ENCODE measurements at places on chromosomes 5 and 9.

GRCh38 chr5:150783422-150783928, 4.9 kb downstream of the SMIM3 start:
- DNase-seq, result peak; percentile 38

GRCh38 chr5:6597557-6597956, 35.3 kb downstream of the NSUN2 start:
- no peak for DNase-seq

GRCh38 chr9:96391021-96391765, 7.7 kb upstream of the SLC35D2 start:
- no peak for DNase-seq

- no peak for DNase-seq
Observed at GRCh38 chr9:117412841-117413240, 2.0 kb downstream of the ASTN2 start.

DNA sequence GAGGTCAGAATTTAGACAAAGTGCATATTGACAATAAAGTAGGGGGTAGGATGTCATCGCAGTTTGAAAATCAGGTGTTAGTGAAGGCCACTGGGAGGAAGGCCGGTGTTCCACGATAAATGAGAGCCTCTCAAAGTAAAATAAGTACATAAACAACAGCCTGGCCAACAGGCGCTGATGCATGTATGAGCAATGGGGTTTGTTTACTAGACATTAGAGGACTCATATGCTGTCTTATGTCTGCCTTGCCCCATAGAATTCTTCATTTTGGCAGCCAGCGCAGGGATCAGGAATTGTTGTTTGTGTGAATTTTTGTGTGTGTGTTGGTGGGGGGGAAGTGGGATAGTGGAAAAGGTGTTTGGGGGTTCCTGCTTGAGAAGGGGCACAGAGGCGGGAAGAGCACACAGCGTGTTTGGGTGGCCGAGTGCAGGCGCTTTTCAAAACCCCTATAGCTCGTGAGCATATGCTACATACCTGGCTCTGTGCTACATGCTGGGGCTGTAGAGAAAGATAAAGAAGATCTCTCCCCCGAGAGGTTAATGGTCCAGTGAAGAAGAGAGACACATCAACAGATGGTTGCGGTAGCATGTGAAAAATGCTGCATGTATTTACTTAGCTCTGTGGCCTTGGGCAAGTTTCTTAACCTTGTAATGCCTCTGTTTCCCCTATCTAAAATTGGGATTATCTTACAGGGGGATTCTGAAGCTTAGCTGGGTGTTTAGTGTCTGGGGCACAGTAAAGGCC, 11.5 kb downstream of the SNX30 start:
- DNase-seq, result no peak

- DNase-seq, result no peak
Observed at GRCh38 chr9:35490910-35491465, 1.1 kb downstream of the RUSC2 start.

DNA sequence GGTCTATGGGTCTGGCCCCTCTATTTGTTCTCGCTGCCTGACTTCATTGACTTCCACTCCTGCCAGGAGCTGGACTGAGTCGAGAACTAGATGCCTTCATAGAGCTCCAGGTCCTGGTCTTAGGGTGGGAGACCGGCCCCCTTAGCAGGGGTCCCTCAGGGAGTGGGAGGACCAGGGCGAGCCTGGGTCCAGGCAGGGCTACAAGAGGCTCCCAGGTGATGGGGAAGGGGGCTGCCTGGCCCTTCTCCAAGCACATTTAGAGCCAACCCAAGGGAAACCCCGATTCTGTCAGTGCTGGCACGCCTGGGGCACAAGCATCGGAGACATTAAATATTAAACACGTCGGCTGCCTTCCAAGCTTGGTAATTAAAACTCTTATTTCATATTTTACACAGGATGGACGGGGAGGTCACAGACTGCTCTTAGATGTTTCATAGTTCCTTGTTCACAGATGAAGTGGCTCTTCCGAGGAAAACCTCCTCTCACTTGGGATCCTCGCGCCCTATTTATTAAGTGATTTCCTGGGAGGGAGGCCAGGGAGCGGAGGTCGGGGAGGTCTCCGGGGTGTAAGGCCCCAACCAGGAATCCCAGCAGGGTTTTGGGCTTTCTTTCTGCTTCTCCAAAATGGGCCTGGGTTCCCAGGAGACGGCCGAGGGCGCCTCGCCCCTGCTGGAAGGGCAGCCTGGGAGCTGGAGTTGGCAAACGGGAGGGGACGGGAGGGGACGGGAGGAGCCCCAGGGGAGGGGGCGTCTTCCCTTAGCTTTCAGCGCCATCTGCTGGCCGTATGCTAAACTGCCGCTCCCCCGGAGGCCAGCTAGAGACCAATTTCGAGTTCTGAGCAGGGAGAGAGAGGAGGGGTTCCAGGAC, 23.4 kb upstream of the ZBTB43 start:
- no peak for DNase-seq

DNA sequence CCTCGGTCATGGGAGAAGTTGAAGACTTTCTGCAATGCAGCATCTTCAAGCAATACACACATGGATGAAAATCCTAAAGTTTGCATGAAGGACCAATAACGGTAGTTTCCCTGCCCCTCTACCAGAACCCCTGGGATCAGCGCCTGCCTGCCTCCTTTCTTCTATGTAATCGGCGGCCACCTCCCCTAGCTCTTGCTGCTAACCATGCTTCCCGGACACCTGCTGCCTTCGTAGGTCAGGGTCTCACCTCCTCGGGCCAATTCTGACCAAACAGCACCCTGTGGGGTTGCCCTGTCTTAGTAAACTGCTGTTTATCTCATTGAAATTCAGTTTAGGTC, 388 bp upstream of the MED10 start:
- no peak for DNase-seq

DNA sequence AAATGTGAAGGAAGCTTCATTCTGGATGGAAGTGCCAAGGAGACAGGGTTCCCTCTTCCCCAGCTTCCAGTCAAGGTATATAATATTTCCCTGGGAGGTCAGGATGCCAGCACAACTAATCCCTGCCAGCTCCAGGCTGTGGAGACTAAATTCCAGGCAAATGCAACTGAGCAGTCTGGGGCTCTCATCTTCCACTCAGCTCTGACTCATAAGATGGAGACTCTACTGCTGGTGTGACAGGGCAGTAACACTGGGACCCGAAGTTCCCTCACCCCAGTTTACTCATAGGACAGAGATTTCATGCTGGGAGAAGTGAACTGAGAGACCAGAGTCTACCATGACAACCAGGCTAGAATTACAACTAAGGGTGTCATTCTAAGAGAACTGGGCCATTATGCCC, 235.4 kb downstream of the FSTL4 start:
- DNase-seq, result no peak

- DNase-seq, result no peak
Observed at GRCh38 chr5:65185468-65185867, 296.3 kb downstream of the ADAMTS6 start.

GRCh38 chr5:122999947-123000563, 36.5 kb downstream of the PPIC start:
- no peak for DNase-seq

DNA sequence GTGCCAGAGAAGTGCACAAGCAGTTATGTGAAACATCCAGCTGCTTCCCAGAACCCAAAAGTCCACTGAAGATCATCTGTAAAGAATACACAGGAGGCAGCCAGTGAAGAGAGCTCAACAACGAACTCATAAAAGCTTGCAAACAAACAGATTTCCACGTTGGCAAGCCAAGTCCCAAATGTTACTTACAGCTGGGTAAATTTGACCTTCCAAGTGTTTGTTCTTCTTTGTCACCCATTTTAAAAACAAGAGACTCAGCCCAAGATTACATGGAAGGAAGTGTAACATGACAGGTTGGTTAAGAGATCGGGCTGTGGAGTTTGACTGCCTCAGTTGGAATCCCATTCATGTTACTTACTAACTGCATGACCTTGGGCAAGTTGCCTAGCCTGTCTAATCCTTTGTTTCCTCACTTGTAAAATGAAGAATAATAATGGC, 174.9 kb upstream of the PAPPA start:
- no peak for DNase-seq

DNA sequence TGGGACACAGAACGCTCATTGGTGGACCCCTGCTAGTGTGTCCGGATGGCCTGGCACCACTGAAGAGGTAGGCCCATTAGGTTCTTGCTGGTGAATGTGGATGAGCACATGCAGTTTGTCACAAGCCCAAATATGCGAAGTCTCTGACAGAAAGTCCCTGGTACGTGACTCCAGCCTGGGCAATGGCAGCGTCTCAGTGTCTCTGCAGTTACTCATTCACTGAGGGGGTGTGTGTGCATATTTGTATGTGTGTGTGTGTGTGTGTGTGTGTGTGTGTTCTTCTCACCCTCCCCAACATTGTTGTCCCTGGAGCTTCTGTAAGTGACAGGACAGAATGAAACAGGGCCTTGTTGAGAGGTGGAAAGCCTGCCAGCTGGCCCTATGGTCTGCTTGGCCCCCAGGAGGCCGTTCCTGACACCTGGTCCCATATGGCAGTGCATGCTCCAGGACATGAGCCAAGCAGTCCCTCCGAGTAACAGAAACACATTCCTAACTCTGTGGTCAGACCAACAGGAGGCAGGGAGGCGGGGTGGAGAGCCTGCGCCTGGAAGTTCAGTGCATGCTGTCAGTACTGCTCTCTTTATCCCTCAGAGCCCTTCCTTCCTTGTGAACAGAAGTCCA, 169.9 kb downstream of the SLC28A3 start:
- DNase-seq, result peak; percentile 95

DNA sequence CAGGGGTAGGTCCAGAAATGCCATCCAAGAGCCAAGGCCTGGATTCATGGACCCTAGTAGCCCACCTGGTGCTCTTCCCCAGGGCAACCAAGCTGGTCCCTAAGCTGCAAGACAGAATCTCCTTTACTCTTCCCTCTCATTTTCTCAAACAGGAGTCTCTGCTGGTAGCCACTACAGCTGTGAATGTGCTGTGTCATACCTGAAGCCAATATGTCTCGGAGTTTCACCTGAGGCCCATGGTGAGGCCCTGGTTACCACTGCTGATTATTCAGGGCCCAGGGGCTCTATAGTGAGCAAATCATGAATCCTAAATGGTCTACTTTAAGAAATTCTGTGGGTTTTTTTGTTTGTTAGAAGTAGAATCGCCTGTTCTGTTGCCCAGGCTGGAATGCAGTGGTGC, 15.9 kb downstream of the CDK7 start:
- DNase-seq, result no peak

DNA sequence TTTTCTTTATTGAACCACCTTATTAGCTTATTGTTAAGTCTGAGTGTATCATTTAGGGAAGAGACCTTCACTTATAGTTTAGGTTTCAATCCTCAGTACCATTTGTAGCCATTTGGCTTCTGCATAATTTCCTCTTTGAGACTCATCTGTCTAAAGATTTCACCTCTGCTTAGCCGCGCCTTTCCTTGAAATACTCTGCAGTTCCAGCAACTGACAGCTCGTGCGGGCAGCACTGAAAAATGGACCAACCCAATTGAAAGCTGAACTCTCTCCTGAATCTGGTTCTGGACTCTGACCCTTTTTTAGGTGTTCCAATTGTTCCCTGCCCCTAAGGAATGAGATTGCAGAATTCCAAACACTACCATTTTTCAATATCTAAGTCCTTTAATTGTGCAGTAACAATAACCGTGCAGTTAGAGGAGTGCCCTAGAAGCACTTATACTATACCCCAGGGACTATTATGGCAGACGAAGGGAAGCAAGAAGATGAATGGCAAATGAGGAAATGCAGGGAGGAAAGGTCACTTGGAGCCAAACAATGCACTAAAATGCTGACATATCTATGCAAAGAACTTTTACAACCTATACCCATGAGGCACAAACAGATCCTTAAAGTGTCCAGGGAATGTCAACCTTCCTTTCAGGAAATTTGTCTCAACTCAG, 50.1 kb upstream of the PDE4D start:
- no peak for DNase-seq

- DNase-seq, result no peak
Observed at GRCh38 chr9:135976531-135976930, 15.4 kb upstream of the UBAC1 start.

DNA sequence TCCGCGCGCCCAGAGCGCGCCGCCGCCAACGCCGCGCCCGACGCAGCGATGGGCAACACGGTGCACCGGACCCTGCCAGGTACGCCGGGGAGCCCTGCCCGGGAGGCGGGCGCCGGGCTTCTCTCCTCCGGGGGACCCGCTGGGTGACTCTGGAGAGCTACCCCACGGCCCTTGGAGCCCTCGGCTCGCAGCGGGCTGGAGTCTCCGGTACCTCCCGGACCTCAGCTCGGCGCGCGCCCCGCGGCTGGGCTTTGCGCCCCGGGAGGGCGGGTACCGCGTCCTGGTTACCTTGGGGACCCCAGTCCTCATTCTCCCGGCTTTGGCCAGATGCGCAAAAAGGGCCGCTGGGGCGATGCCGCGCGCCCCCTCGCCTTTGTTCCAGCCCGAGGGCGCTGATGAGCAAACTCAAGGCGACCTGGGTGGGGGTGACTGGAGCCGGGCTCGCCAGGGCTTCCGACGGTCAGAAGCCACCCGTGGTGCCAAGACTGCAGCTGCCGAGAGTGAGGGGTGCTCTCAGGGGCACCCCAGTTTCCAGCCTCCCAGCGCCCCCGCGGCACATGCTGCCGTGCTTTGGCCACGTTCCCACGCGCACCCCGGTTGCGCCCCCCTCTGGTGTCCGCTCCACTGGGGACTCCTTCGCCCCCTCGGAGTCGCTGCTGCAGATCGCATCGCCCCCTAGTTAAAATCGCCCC, 442 bp downstream of the NEURL1B start:
- DNase-seq, result no peak

DNA sequence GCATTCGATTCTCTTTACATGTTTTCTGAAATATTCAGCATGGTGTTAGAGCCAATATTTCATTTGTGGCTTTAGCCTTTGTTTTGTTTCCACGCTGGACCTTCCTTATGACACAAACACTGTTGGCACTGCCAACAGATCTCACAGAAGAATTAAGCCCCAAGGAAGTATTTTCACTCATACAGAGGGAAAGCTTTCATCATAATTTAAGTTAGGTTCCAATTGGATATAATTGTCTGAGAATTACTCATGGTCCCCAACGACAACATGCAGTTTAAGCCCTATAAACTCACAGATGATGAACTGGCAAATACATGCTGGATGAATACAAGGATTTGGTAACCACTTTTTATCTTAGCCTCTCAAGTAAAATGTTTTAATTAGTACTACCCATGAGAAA, 259.5 kb downstream of the EBF1 start:
- no peak for DNase-seq

- no peak for DNase-seq
Observed at GRCh38 chr5:33180900-33181299, 259.9 kb upstream of the TARS1 start.

GRCh38 chr5:51181208-51181894, 201.9 kb upstream of the ISL1 start:
- no peak for DNase-seq

- DNase-seq, result no peak
Observed at GRCh38 chr5:138700581-138701362, 52.5 kb upstream of the CTNNA1 start.

- DNase-seq, result no peak
Observed at GRCh38 chr5:61020415-61020814, 75.4 kb downstream of the NDUFAF2 start.

- DNase-seq, result no peak
Observed at GRCh38 chr5:142235050-142235797, 89.6 kb downstream of the SPRY4 start.

GRCh38 chr9:22622815-22623214, 176.2 kb downstream of the DMRTA1 start:
- DNase-seq, result peak; percentile 7
